ENCODE measurements at places on chromosomes 16 and 17.

DNA sequence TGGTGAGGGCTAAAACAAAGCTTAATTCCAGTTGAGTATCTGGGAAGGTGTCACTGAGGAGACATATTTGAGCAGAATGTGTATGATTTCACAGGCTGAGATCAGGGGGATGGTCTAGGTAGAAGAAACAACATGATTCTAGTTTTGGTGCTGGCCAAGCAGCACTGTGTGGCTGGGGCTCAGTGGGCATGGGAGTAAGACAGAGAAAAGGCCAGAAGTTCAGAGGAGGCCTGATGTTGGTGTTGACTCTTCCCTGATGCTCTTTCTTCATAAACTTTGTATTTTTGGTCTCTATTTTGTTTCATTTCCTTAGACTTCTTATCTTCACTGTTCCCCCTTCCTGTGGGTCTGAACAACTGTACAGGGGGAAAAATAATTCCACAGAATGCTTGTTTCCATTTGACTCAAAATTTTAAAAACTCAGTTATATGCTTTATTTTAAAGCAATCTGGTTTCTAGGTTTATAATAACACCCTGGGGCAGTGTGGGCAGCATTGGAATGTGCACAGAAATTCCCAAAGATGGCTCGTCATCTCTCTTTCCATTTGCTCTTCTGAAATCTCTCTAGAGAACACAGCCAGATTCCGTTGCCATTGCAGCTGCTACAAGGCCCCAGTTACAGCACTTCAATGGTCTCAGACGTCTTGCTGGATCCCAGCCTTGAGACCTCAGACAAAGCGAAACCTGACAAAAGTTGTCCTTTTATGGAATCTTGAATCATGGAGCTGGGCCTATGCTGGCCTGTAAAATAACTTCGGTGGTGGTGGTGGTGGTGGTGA, 68.3 kb downstream of the SNX11 start:
- no peak for DNase-seq

DNA sequence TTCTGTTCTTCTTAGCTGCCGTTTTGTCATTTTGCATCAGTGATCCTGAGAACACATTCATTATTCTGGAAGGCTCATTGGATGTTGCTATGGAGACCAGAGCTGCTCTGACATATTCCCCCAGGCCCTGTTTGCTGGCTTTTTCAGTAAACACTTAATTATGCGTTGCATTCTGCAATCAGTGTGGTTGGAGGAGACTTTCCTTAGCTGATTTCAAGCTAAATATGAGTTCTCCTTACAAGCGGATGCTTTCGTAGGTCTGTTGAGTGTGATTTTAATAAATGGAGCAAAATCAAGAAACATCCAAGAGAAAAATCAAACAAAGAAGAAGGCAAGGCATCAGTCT, 38.2 kb upstream of the NUDT7 start:
- no peak for DNase-seq

- DNase-seq, result no peak
Observed at GRCh38 chr16:56310690-56311089, 114.7 kb downstream of the AMFR start.

DNA sequence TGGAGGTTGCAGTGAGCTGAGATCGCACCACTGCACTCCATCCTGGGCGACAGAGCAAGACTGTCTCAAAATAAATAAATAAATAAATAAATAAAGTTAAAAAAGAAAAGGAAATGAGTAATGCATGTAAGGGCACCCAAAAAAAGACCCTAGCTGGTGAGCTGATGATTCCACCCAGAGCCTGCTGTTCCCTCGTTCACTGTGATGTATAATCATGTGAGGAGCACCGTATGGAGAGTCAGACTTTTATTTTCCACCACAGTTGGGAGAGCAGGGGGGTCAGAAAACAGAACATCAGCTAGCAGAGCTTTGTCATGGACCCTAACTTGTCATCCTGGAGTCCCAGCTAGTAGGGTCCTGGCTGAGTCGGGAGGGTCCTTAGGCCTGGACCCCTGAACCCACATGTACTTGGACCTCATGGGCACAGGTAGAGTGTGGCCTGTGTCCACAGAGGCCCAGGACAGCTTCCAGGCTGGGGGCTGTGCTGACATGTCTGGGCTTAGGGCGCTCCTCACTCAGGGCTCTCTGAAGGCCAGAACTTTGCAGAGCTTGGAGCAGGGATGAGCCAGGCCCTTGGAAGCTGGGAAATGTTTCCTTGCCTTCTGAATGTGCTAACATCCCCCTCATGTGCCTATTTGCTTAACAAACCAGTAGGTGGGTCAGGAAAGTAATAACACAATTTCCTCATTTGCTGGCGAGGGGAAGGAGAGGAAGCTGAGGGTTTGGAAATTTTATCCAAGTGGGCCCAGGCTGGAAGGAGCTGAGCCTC, 18.8 kb upstream of the LASP1NB start:
- no peak for DNase-seq

- DNase-seq, result no peak
Observed at GRCh38 chr17:28997806-28998205, 8.0 kb downstream of the SEZ6 start.

DNA sequence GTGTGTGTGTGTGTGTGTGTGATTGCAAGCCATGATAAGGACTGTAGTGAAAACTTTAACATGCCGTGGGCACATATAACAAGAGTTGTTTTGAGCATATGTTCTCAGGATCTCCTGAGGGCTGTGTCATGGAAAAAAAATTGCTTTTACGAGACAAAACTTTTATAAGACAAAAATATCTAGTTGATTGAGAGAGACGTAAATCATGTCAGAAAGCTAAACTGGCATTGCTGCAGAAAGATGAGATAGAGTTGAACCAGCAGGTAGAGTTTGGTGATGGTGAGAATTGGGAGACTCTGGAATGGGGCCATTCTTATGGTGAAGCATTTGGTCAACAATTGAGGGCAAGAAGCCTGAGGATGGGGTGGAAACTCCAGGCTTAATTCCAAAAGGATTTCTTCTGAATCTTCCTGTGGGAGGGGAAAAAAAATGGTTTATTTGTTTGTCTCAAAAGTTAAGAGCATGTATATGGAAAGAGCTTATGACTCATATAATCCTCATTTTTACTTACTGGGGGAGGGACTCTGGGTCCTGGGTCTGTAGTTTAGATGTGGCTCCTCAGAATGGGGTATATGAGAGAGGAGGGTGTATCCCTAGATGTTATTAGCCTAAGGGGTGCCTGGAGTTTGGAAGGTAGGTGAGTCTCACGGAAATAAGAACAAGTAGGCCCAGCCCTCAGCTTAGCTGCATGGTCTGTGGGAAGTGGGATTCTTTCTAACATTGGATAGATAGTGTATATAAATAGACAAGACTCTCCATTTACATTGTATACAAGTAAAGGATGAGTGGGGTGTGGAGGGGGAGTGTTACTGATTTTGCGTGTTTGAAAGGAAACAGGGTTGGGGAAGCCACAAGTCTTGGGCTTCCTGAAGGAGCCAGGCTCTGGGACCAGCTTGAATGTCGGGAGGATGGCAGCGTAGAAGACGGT, 7.1 kb downstream of the MINK1 start:
- DNase-seq, result no peak

DNA sequence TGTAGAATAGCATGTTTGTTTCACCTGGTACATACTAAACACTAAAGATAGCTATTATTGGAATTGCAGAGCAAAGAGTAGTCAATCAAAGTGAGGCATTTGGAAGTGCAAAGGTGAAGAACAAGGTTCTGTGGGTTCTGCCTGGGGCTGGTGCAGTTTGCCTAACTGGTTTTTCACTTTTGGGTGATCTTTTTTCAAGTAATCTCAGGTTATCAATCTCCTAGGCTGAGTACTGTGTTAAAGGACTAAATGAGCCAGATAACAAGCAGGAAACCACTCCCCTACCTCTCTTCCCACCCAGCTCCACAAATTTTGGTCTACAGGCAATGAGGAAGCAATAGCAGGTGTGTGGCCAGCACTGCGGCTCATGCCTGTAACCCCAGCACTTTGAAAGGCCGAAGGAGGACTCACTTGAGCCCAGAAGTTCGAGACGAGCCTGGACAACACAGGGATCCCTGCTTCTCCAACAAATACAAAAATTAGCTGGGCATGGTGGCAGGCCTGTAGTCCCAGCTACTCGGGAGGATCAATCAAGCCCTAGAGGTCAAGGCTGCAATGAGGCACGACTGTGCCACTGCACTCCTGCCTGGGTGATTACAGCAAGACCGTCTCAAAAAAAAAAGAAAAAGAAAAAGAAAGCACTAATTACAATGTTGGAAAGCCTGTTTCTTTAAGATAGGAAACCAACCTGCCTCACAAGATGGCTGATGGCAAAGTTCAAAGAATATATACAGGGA, 2.0 kb upstream of the NTAN1 start:
- no peak for DNase-seq
